T1000 (cell line): ENCODE measurements at places on chromosomes 5 and 9.

DNA sequence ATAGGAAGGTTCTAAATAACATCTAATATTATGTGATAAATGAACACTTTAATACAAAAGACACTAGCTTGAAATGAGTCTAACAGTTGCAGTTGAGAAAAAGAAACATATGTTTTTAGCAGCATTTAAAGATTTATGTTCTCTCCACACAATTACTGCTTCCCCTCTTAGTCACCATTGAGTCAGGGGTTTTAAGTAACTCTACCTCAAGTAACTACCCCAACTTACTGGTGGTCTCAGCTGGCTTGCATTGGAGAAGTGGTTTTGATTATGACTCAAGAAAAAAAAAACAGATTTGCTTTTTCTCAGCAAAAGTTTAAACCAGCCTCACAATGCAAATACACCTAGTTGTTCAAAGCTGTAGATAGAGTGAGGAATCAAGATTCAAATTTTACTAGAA lies 1216.5 kb upstream of the CDH9 start:
- no peak for DNase-seq

DNA sequence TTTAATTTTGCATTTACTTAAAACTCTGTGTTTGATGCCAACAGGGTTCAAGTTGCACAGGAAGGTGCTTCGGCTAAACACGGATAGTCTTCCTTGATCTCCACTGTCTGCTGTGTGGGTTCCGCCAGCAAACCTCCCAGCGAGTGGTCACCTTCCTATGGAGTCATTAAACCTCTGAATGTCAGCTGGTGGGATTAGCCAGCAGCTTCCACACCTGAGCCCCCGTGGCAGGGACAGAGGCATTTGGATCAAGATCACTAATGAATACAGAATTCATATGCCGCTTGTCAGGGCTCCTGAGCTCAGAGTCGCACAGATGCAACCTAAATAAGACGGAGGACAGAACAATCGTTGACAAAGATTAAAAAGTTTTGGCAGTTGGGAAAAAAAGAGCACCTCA lies 39.5 kb downstream of the PSMB7 start:
- DNase-seq: no peak

DNA sequence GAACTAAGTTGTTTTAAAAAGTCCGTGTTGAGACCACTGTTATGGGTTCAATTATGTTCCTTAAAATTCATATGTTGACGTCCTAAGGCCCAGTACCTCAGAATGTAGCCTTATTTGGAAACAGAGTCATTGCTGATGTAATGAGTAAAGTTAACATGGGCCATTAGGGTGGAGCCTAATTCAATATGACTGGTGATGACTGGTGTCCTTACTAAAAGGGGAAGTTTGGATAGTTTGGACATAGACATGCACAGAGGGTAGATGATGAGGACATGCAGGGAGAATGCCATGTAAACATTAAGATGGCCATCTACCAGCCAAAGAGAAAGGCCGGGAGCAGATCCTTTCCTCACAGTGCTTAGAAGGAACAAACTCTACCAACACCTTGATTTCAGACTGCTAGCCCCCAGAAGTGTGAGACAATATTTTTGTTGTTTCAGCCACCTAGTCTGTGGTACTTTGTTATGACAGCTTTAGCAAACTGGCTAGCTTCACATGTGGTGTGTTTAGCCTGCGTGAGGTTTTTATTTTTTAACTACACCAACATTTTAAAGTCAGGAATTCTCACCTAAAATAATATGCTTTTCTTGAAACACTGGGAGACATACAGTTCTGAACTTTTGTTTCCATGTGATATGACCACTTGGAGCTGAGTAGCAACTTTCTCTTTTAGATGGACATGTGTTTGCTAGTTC lies 135.3 kb downstream of the YIPF5 start:
- no peak for DNase-seq

GRCh38 chr5:130616161-130616560 lies 548.9 kb downstream of the HINT1 start:
- DNase-seq: no peak

- no peak for DNase-seq
Observed at GRCh38 chr9:22447618-22448305, 1.1 kb downstream of the DMRTA1 start.

- no peak for DNase-seq
Observed at GRCh38 chr5:10229306-10230048, 20.2 kb downstream of the ATPSCKMT start.

GRCh38 chr5:10145923-10146401 lies 103.7 kb downstream of the ATPSCKMT start:
- DNase-seq: no peak

DNA sequence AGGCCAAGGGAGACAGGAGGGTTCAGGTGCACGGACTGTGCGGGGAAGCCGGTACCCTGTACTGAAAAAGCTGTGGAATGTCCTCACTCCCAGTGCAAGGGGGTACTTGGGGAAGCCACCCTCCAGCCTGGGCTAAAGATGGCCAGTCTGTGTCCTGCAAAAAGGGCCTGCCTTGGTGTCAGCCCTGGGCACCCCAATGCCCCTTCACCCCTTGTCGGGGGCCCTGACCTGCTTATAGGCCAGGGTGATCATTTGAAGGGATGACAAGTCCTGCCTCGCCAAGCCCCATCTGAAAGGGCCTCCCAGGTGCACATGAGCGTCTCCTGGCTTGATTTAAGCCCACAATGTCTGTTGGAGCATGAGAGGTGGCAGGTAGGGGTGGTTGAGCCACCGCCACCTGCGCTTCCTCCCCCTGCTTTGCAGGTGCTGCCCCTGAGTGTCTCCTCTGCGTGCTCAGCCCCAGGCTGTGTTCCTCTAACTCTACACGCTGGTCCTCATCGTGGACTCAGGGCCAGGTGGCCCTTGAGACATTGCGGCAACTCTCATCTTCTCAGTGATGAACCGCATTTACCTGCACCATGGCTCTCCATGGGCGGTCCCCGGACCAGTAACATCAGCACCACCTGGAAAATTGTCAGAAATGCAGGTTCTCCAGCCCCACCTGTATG lies 97.0 kb downstream of the ANKRD33B start:
- no peak for DNase-seq

DNA sequence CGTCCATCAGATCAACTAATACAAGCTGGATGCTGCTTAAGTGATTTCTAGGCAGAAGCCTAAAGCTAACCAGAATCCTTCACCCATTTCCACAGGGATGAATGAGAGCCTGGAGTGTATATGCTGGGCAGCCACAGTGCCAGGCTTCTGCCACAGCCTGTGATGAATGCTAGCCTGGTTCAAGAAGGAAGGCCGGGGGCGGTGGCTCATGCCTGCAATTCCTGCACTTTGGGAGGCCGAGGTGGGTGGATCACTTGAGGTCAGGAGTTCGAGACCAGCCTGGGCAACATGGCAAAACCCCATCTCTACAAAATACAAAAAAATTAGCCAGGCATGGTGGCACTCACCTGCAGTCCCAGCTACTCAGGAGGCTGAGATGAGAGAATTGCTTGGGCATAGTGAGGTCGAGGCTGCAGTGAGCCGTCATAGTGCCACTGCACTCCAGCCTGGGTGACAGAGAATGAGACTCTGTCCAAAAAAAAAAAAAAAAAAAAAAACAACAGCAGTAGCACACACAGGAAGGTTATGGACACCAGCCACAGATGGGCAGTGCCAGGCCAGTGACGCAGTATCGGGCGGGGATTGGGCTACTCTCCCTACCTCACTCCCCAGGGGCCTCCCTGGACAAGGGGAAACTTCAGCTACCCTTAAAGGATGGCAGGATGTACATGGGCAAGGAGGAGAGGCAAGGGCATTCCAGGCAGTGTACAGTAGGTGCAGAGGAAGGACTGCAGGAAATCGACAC lies 23.1 kb upstream of the HMCN2 start:
- no peak for DNase-seq

DNA sequence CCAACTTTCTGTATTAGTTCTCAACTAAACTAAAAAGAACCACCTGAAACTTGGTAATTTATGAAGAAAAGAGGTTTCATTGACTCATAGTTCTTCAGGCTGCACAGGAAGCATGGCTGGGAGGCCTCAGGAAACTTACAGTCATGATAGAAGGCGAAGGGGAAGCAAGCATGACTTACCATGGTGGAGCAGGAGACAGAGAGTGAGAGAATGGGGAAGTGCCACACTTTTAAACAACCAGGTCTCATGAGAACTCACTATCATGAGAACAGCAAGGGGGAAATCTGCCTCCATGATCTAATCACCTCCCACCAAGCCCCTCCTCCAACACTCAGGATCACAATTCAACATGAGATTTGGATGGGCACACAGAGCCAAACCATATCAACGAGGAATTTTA lies 123.5 kb downstream of the DEPDC1B start:
- DNase-seq: no peak

DNA sequence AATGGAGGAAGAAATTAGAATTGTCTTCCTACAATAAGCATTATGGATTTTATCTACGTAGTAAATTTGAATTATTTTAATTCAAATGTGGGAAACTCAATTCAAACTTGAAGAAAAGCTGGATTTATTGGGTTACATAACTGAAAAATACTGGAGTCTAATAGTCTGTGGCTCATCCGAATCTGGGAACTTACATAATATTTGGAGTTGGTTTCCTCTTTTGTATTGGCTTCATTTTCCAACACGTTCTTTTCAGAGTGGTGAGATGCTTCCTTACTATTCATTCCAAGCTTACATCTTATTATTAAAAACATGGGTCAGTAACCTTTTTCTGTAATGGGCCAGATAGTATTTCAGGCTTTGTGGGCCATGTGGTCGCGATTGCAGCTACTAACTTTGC lies 164.8 kb downstream of the ARHGAP26 start:
- DNase-seq: no peak

GRCh38 chr9:115350548-115350947 lies 232.6 kb upstream of the TNC start:
- DNase-seq: no peak

GRCh38 chr9:76103531-76104315 lies 213.2 kb downstream of the PCSK5 start:
- no peak for DNase-seq

DNA sequence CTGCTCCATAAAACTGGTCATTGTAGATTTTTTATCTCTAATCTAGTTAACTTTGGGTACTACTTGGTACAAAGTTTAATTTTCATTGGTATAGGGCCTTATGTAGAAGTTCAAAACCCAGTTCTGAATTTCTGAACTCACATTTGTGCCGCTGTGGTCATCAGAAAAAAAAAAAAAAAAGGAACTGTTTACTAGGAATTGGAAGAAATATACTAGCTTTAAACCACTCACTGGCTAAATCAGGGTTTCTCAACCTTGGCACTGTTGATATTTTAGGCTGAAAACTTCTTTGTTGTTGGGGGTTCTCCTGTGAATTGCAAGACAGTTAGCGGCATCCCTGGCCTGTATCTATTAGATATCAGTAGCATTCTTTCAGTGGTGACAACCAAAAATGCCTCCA lies 4.1 kb upstream of the ZFYVE16 start:
- DNase-seq: no peak

- DNase-seq: no peak
Observed at GRCh38 chr9:123425261-123425821, 69.3 kb downstream of the CRB2 start.

DNA sequence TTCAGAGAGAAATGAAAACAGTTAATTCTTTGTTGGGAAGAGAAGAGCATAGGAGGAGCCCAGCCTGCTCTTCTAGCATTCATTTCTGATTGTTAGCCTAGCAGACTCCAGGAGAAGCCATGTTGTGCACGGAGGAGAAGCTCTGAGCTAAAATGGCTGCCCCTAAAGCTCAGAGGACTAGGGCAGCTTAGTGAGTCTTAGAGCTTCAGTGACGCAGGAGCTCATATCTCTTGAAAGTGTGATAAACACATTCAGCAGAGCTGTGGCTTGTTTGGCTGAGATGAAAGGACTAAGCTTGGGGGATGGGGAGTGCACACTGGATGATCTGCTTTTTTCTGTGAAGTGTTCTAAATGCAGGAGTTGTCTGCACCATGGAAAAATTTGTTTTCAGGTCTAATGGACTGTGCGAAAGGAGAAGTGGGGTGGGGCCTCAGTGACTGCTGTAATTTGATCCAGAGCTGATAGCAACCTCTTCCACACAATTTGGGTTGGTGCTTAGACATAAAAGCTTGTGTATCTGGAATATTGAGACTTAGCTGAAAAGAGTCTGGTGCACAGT lies 58.5 kb downstream of the ZNF462 start:
- no peak for DNase-seq

DNA sequence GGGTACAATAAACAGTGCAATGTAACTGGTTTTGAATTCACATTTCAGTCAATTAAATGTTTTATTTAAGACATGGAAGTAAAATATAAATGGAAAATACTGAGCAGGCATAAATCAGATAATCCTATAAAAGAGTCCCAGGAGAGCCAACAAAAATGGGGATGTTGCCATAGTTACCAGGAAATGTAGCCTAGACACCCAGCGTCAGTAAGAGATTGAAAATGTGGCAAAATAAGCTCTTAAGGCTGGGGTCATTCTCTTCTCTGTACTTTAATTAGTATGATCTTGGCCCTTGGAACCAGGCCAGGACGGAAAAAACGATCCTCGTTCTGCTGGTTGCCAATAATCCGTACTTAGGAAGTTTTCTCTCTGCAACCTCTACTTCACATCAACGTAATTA lies 18.9 kb upstream of the RASEF start:
- DNase-seq: no peak

GRCh38 chr9:129472651-129473102 lies 148.2 kb downstream of the C9orf50 start:
- DNase-seq: no peak

- DNase-seq: no peak
Observed at GRCh38 chr9:120465685-120466407, 114.1 kb downstream of the CDK5RAP2 start.

DNA sequence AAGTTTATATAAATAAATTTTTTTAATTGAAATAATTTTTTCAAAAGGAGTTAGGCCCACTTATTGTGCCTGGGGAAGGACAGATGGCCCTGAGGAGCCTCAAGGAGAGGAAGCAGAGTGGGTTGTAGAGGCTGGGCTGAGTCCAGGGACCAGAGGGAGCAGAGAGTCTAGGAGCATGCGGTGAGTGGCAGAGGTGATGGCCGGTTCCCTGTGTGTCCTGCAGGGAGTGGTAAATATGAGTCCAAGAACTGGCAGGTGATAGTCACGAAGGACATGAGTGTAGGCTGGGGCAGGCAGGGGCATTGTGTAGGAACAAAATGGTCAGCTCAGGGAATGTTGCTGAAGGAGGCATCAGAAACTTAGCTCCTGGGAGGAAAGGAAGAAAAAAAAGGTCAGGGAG lies 8.3 kb upstream of the BTNL9 start:
- DNase-seq: no peak

GRCh38 chr5:111556501-111556900 lies 44.2 kb upstream of the STARD4 start:
- no peak for DNase-seq

GRCh38 chr5:78361631-78361993 lies 1.2 kb downstream of the SCAMP1 start:
- no peak for DNase-seq

- DNase-seq: no peak
Observed at GRCh38 chr5:40841068-40841805, at the start of gene CARD6. Gene CARD6, plus strand, starts transcription at chr5:40841367. Its CDS starts 16 bp downstream, at chr5:40841383.
